ENCODE measurements at places on chromosomes 5 and 9. TPM values are rescaled to one million over a fixed set of nuclear protein-coding genes. Genes with fewer than 3 reads are reported as not detected.

GRCh38 chr9:38673399-38674193, 46.3 kb downstream of the FAM240B start:
- no peak for DNase-seq

DNA sequence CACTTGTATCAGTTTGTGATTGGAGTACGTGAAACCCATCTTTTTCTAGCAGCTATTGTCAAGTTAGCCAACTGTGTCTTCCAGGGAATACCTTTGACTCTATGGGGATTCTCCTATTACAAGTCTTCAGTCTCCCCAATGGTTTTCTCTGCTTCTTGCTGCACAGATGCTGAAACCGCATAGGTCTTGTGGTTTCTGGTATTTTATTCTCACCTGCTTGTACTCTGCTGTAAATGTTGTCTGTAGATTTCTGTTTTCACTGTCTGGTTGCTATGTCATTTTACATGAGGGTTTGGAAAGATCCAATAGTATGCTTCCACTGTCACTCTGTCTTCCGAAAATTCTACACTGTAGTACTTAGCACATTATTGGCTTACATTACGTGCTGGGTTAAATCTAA, 1196.9 kb upstream of the C9orf72 start:
- no peak for DNase-seq

DNA sequence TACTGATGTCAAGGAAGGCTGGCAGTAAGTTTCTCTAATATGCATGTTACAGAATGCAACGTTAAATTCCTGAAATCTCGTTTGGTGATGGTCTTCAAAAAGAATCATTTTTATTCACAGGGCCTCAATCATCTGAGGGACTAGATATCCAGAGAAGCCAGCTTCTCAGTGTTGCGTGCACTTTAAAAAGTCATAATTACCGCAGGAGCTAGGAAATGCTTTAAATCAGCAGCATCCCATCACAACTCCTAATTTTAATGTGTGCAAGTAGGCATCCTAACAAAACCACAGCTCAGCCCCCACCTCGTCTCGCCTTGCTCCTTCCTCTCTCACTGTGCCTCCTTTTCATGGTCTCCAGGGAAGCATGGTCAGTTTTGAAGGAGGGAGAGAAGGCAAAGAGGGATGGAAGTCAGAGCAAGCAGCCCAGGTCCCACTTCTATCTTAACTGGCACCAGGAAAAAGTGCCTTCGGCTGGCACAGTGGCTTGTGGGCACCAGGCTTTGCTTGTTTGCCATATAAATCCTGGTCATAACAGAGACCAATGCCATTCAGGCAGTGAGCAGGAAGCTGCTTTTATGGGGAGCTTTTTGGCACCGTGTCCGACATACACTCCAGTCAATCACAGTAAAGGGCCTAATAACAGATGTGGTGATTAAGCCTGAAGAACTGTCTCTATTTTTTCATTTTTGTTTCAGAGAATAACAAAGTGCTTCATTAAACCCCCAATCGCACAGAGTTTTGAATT, 21.4 kb downstream of the MEGF10 start:
- DNase-seq, result peak; percentile 44

GRCh38 chr5:76765249-76765648, 49.3 kb downstream of the F2R start:
- no peak for DNase-seq

- DNase-seq, result no peak
These were observed 2.3 kb upstream of the SLC12A2 start for GRCh38 chr5:128081111-128081851.

- no peak for DNase-seq
These were observed 939 bp downstream of the GOLGA1 start for GRCh38 chr9:124939944-124940343.

DNA sequence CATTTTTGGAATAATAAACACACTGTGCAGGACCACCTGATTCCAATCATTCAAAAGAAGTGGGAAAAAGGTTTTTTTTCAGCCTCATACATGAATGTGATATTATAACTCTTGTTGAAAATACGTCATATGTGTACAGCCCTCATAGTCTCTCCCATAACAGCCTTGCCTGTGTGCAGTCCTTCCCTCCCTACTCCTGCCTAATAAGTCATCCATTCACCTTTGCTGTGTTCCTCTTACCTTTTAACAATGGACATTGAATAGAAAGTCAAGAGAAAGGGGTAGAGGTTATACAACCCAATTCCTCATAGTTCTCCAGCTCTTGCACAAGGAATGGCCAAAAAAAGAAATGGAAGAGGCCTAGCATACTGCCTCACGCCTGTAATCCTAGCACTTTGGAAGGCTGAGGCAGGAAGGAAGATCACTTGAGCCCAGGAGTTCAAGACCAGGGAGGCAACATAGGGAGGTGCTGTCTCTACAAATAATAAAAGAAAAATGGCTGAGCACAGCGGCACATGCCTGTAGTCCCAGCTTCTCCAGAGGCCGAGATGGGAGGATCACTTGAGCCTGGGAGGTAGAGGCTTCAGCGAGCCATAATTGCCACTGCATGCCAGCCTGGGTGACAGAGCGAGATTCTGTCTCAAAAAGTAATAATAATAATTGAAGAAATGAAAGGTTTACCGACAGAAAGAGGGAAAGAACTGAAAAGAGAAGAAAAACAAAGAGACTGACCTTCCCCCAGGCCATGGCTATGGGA, 356.1 kb upstream of the KIF2A start:
- DNase-seq, result no peak

DNA sequence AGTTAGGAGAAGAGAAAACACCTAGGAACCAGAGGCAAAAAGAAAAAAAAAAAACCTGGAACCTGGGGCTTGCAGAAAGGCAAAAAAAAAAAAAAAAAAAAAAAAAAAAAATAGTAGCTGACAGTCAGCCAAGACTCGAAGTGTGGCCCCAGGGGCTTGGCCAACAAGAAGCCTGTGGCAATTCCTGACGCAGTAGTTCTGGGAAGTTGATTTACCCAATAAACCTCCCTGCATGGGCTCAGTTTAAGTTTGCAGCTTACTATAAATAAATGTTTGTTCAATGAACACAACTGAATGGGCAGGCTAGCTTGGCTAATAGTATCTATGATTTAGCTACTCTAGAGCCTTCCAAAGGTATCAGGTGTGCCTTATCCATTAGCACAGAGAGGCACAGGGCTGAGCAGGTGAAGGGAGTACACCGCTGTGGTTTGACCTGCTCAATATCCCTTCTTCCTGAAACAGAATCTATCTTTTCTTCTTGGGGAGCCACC, 21.3 kb upstream of the GLRX start:
- no peak for DNase-seq

GRCh38 chr5:6603643-6604042, 29.2 kb downstream of the NSUN2 start:
- no peak for DNase-seq

DNA sequence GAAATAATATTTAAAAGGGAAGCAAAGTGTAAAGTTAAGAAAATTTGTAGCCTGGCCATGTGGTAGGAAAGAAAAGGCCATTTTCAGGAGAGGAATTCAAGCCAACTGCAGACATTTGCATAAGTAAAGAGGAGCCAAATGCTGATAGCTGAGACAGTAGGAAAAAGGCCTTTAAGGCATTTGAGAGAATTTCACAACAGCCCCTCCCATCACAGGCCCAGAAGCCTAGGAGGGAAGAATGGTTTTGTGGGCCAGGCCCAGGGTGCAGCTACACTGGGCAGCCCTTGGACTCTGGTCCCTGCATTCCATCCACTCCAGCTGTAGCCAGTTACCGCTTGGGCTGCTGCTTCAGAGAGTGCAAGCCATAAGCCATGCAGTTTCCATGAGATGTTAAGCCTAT, 1556.8 kb downstream of the EFNA5 start:
- DNase-seq, result no peak

DNA sequence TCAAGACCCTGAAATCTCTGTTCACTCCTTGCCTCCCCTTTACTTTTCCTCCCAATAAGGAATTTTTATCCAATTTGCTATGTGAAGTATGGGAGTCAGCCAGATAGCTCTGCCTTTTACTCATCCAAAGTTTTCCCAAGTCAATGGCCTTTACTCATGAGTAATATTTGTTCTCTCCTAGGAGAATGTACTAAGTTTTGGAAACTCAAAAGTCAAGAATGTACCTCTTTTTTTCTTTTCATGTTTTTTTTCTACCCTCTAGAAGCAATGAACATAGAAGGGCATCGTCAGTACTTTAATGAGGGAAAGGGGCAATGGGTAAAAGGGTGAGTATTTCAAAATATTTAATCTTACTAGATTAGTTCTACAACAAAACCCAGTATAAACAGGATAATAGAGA, 140.2 kb upstream of the SGCD start:
- no peak for DNase-seq

- DNase-seq, result peak; percentile 81
These were observed 50.1 kb upstream of the TTC39B start for GRCh38 chr9:15357050-15357653.

DNA sequence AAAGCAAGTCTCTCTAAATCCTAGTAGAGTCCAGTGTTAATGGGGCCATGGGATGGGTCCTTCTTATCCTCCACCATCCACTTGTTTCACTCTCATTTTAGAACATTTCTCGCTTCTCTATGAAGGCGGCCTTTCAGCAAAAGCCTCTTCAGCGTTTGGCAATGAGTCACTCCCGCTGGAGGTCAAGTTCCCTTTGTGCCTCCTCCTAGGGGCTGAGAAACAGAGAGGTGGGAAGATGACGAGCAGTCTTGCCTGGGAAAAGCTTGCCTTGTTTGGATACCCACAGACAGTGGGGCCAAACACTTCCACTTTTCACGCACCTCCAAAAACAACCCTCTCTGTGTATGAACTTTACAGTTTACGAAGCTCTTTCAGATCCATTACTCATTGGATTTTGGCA, 168.8 kb downstream of the GABBR2 start:
- DNase-seq, result peak; percentile 34

GRCh38 chr9:88237479-88237961, 99.2 kb upstream of the SPATA31C2 start:
- DNase-seq, result no peak

DNA sequence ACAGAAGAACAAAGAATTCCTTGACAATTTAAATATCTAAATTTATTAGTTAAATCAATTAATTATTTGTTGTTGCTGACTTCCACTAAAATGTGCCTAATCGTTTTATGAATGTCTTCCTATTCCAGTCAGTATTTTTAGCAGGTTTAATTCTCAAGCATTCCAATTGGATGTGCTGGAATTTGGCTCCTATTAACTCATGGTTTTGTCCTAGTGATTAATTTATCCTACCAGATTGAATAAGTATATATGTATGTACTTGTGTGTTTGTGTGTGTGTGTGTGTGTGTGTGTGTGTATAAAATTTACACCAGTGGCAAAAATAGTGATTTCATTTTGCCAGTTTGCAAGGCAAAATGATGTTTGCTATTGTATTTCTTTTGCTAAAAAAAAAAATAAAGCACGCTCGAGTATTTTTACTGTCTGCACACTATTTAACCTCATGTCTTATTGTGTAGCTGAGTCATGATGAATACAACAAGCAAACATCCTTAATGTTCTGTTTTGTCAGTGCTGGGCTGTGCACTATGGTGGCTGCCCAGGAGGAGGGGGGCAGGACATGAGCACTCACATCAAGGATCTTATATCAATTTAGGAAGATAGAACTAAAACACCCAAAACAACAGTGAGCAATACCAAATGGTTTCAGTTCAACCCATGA, 375.5 kb downstream of the PDE4D start:
- DNase-seq, result no peak

DNA sequence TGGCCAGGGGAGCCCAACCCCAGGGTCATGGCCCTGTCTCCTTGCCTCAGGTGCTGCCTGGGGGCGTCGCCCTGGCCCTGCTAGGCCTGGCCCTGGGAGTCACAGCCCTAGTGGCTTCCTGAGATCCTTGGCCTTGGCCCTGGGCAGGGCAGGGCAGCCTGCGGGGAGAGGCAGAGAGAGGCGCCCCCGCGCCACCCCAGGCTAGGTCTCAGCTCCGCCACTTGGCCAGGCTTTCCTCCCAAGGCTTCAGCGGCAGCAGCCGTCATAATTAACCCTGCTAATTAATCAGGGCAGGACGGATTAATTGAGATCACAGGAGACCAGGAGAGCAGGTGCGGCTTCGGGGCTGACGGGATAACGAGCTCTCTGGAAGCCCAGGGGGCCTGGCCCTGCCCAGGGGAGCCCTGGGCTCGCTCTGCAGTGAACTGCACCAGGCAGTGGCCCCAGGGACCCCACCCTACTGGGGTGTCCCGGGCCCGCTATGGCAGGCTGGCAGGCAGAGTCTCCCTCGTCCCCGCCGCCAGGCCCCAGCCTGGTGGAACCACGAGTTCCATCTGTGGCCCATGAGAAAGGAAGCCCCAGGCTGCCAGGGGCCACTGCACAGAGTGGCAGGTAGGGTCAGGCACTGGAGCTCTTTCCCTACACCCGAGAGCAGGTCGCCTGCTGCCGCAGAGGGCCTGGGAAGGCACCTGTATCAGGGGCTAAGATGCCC, 269.6 kb downstream of the PBX3 start:
- no peak for DNase-seq

DNA sequence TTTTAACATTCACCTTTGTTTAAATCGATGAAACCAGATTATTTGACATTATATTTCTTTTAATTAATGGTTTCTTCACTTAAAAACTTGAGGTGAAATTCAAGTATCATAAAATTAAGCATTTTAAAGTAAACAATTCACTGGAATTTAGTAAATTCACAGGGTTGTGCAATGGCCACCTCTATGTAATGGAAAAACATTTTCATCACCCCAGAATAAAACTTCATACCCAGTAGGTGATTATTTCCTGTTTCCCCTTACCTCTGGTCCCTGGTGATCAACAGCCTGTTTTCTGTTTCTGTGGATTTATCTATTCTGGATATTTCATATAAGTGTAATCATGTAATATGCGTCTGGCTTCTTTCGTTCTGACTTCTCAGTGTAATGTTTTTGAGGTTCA, 27.2 kb downstream of the HSPA4 start:
- DNase-seq, result no peak

DNA sequence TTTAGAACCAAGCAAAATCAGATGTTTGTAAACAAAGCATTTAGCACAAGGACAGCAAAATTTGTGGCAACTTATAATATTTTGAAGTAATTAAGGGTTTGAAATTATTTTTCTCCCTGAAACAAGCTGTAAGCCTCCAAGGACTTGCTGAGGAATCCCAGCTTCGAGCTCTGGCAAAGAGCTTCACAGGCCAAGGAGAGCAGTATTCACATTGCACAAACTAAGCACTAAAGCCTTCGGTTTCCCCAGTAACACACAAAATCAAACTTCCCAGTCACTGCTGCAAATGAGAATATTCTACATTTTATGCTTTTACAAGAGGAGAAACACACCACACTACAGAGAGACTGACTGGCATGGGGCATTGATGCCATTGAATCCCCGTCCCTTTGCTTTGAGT, 101.9 kb downstream of the WDR41 start:
- no peak for DNase-seq

DNA sequence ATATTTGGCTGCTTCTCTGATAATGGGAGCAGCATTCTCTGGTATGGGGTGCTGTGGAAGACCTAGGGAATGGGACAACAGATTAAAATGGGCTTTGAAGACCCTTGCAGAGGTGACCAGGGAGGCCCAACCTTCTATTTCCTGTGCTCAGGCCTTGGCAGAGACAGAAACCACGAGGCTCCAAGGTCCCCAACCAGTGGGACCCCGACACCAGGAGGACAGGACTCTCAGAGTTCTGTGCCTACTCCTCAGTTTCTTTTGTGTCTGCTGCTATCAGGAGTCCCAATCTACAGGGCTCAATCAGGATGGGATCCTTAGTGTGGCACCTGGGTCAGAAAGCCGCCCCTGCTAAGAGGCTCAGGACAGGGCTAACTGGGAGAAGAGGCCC, 29.3 kb downstream of the CSF2 start:
- DNase-seq, result no peak

Gene B4GALT7
- total RNA-seq, result 26.5 TPM

Gene WNT8A
- not detected for total RNA-seq

Gene NEURL1B
- 0.05 TPM for total RNA-seq

Gene C5orf52
- total RNA-seq, result 0.42 TPM

Data from activated CD4-positive, alpha-beta T cell treated with anti-CD3 and anti-CD28 coated beads, Interleukin-2, amount 10 ng/mL, durations not matched to agents 24 days and 14 days (primary cell).